CD4-positive, alpha-beta T cell treated with Interleukin-21 for 1 hour (primary cell): ENCODE measurements at places on chromosomes 13 and 19.

GRCh38 chr19:58570770-58571574 is 2.2 kb downstream of the MZF1 start:
- DNase-seq, result no peak

DNA sequence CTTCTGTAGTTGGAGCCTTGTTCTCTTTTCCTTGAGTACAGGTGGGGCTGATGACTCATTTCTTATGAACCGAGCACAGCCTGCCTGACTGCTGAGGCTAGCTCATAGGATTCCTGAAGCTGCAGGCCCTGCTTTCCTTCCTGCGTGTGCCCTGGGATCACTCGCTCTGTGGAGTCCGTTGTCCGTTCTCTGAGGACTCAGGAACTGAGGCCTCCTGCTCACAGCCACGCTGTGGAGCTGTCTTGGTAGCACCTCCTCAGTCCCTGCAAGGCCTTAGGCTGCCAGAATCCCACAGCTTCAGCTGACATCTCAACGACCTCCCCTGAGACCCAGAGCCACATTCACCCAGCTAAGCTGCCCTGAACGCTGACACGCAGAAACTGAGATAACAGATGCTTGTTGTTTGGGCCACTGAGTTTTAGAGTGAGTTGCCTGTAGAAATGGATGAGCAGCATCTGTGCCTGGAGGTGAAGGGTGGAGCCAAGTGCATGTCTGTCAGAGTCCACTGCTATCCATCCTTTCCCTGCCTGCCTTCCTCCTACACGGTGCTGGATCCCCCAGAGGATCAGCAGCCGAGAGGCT is 72.9 kb downstream of the ARHGEF7 start:
- no peak for DNase-seq

DNA sequence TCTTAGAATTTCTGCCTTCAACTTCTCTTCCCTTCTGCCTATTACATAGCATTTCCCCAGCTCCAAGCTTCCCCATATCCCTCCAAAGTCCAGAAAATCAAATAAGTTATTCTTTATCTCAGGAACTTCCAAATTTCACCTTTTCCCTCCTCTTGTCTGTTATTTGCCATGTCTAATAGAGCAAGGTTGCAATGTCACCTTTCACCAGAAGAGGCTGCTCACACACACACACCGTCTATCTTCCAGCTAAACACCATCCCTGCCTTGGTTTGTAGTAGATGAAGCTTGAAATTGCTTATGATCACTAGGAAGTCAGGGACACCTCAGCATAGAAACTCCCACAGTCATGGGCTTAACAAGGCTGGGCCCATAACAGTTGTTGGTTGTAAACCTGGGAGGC is 48.4 kb downstream of the ZNRF4 start:
- DNase-seq, result no peak

- DNase-seq, result no peak
These were observed 17.2 kb downstream of the BRD4 start for GRCh38 chr19:15315101-15315500.

DNA sequence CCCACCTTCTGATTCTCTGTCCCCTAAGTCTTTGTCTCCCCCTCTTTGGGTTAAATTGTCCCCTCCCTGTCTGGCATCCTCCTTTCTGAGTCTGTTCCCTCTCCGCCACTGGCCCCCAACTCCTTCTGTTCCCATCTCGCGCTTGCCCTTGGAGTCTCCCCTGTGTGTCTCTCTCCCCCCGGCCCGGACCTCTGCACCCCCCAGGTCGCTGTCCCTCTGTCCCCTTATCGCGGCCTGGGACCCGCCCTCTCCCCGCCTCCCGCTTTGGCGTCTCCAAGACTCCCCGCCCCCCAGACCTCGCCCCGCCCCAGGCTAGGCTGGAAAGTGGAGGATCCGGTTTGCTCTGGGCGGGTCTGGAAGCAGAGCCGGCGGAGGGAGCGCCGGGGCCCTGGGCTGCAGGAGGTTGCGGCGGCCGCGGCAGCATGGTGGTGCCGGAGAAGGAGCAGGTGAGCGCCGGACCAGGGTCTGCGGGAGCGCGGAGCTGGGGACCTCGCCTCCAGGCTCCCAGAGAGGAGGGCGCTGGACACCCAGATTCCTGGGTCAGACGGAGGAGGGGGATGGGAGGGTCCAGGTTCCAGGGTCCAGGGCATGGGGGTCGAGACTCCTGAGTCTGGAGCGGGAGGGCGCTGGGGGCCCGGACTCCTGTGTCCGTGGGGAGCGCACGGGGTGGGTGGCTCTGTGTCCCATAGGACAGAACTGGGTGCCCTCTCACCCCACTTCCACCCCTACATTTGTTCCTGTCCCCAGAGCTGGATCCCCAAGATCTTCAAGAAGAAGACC is at the start of gene TRPM4:
Gene TRPM4 (plus strand): TSS at position 348 of the 780 bp plus-strand sequence. CDS start 75 bp downstream, at position 423.
- DNase-seq, result peak; percentile 28

DNA sequence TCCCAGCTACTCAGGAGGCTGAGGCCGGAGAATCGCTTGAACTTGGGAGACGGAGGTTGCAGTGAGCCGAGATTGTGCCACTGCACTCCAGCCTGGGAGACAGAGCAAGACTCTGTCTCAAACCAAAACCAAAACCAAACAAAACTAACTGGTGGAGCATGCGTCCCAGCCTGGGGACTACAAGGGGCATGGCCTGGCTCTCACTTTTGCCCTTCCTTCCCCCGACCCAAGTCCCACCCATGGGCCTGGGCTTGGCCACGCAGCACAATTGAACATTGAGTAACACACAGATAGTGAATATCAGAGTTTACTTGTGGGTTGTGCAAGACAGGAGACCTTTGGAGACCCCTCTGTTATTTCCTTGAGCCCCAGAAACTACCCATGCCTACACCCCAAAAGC is 13.2 kb downstream of the TMEM221 start:
- no peak for DNase-seq

DNA sequence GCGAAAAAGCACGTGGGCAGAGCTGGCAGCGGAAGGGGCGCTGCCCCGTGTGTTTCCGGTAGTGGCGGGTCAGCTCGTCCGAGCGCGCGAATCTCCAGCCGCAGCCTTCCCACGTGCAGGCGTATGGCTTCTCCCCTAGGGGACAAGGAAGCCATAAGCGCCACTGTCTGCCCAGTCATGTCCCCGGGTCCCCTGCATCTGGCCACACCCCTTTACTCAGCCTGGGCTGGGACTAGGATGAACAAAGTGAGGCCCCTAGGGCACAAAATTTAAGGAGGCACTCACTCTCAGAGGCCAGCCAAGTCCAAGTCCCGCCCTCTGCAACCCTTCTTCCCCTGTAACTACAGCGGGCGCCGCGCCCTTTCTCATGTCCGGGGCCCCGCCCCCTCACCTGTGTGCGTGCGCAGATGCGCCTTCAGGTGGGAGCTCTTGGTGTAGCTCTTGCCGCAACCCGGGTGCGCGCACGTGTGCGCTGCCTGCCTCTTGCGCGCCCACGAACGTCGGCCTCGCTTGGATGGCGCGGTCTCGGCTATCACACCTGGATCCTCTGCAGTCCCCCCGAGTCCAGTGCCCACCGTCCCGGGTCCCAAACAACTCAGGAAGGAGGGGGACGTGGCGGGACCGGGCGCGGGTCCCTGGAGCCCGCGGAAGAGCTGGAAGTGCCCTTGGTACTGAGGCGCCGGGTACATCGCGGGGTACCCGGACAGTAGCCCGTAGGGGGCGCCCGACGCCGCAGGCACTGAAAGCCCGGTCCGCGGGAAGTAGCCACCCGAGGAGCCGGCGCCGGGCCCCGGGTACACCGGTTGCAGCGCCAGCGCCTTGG is 1.9 kb downstream of the KLF1 start:
- DNase-seq, result peak; percentile 92

- no peak for DNase-seq
These were observed 212.7 kb upstream of the MIR17HG start for GRCh38 chr13:91134803-91135184.

GRCh38 chr13:85492283-85492682 is 306.9 kb downstream of the SLITRK6 start:
- DNase-seq, result no peak

- DNase-seq, result no peak
These were observed 361.0 kb downstream of the FGF14 start for GRCh38 chr13:102040812-102041211.

DNA sequence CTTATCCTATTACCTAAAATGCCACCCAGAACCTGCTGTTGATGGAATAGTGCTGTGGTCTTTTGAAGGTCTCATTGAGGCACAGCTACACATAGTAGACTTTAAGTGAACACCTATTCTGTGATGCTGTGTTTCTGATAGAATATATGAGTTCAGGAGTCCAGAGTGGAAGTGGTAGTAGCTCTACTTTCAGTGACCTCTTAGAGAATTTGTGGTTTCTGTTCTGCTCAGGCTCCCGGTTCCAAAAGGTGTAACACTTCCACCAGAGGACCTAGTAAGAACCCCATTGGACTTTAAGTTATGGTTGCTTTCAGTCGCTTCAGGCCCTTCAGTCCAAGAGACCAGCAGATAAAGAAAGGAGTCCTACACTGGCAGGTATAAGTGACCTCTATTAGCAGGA is 11.4 kb upstream of the MYCBP2 start:
- no peak for DNase-seq

GRCh38 chr13:33550276-33550675 is 264.7 kb upstream of the STARD13 start:
- no peak for DNase-seq

- peak; percentile 47 for DNase-seq
These were observed 10.0 kb downstream of the ATP7B start for GRCh38 chr13:52001120-52001731.

DNA sequence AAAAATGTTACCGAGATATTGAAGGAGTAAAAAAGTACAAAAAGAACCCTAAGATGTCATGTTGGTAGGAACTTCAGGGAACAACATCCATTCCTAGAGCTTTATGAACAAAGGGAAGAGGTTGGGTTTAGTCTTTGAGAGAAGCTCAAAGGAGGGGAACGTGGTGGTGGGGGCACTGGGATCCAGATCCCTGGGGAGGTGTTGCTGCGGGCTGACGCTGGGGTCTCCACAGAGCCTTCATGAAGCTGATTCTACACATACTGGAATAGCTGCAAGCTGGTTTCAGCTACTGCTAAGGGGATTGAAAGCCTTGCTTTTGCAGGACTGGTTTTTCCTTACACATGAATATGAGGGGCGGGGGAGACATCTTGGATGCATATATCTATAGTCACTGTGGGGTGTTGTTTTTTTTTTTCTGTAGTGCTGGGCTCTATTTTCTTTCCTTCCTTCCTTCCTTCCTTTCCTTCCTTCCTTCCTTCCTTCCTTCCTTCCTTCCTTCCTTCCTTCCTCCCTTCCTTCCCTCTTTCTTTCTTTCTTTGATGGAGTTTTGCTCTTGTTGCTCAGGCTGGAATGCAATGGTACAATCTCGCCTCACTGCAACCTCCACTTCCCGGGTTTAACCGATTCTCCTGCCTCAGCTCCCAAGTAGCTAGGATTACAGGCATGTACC is 6.5 kb upstream of the MZF1 start:
- no peak for DNase-seq

GRCh38 chr13:111458001-111458531 is 137.6 kb downstream of the TEX29 start:
- no peak for DNase-seq

- no peak for DNase-seq
These were observed 15.9 kb downstream of the CYTH2 start for GRCh38 chr19:48484931-48485612.

- DNase-seq, result no peak
These were observed 6.2 kb downstream of the EFNA2 start for GRCh38 chr19:1291761-1292418.

DNA sequence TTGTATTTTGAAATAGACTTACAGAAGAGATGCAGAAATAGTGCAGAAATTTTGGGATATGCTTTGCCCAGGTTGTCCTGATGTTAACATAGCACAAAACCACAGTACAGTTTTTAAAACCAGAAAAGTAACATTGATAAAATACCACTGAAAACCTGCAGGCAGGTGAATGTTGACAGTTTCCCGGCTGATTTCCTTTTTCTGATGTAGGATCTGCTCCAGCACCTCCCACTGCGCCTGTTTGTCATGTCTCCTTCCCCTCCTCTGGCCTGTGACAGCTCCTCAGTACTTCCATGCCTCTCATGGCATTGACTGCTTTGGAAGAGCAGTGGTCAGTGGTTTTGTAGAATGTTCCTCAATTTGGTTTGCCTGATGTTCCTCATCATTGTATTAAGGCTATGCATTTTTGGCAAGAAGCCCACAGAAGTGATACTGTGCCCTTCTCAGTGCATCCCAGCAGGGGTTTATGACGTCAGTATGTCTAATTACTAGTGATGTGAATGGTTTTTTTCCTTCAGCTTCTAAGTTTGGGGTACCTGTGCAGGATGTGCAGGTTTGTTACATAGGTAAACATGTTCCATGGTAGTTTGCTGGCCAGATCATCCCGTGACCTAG is 31.0 kb downstream of the TDRD12 start:
- DNase-seq, result peak; percentile 9

GRCh38 chr19:31260171-31260933 is 88.9 kb downstream of the TSHZ3 start:
- DNase-seq, result no peak

GRCh38 chr13:50386541-50387050 is 371.4 kb downstream of the KCNRG start:
- no peak for DNase-seq

DNA sequence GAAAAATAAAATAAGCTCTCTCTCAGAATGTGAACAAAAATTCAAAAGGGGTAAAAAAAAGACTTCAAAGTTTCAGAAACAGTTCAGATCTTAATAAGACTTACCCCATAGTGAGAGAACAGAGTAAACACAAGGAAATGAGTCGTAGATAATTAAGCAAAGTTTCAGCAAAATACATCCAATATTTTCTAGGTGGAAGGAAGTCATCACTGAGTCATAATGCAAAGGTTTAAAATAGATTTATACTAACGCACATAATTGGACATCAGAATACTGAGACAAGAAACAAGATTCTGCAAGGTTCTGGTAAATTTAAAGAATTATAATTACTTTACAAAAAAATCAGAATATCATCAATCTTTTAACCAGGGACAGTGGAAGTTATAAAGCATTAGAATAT is 1370.7 kb upstream of the ATXN8OS start:
- no peak for DNase-seq

GRCh38 chr19:49361438-49362047 is 673 bp downstream of the TEAD2 start:
- DNase-seq, result peak; percentile 15

GRCh38 chr13:82739881-82740280 is 1142.4 kb downstream of the SLITRK1 start:
- no peak for DNase-seq

- DNase-seq, result no peak
These were observed 15.4 kb upstream of the SIGLEC6 start for GRCh38 chr19:51546650-51547396.

GRCh38 chr13:42735010-42735409 is 46.4 kb upstream of the FAM216B start:
- no peak for DNase-seq

DNA sequence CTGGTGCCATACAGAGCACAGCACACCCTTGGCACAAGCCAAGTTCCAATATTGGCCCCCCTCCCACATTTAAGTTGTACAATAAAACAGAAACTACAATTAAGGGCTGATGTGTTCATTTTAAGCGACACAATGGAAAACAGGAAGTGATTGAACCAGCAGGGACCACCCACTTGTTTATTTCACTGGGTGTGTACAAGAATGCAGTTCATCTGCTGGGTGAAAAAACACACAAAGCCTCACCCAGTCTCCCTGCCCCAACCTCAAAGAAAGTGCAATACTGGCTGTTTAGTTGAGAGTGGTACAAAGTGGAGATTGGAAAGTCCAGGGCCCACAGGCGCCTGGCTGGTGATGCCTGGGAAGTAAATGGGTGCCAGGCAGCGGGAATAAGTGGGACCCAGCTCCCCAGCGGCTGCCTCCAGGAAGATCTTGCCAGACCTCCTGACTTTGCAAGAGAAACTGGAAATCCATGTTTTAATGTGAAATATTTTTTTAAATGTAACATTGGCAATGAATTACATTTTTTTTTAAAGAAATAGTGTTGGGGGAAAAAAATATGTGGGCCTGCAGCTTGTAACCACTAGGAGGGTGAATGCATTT is 322.1 kb downstream of the ZNF536 start:
- no peak for DNase-seq

- no peak for DNase-seq
These were observed 352.2 kb upstream of the OBI1 start for GRCh38 chr13:79011179-79011578.
